ENCODE measurements at places on chromosomes 11 and 22. TPM values are rescaled to one million over a fixed set of nuclear protein-coding genes. Genes with fewer than 3 reads are reported as not detected.

CCDC81 gene
- total RNA-seq = not detected

FAM180B gene
- not detected for total RNA-seq

ART1 gene
- not detected for total RNA-seq

TIGD3 gene
- total RNA-seq = 0.08 TPM

TTLL1 gene
- 5.5 TPM for total RNA-seq

KIRREL3 gene
- not detected for total RNA-seq

P2RY2 gene
- total RNA-seq = 7.2 TPM

PAX6 gene
- total RNA-seq = not detected

MEI1 gene
- total RNA-seq = not detected

TNNT3 gene
- total RNA-seq = not detected

GLYAT gene
- not detected for total RNA-seq
